Activated CD4-positive, alpha-beta T cell treated with anti-CD3 and anti-CD28 coated beads, Interleukin-2, amount 50 U/mL, for 48 hours (primary cell): ENCODE measurements at places on chromosomes 5 and 9.

DNA sequence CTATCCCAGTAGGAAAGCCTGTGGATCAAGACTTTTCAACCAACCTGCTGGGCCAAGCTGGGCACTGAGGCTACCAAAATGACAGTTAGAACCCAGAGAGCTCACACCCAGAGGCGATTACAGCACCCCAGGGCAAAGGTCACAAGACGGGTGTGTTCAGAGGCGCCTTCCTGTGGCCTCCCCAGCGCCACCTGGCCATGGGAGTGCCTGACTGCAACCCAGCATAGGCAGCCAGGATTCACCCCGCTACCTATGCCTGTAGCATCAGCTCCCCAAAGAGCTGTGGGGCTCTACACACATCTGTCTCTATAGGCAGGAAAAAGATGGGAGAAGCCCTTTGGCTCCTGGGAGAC is 33.5 kb downstream of the PDGFRB start:
- peak; percentile 12 for DNase-seq

- DNase-seq, result no peak
These were observed 132.0 kb downstream of the TRIM32 start for GRCh38 chr9:116819116-116819515.

GRCh38 chr9:107706701-107707427 is 217.3 kb upstream of the KLF4 start:
- no peak for DNase-seq

GRCh38 chr9:108951578-108951977 is 17.4 kb downstream of the ABITRAM start:
- no peak for DNase-seq

DNA sequence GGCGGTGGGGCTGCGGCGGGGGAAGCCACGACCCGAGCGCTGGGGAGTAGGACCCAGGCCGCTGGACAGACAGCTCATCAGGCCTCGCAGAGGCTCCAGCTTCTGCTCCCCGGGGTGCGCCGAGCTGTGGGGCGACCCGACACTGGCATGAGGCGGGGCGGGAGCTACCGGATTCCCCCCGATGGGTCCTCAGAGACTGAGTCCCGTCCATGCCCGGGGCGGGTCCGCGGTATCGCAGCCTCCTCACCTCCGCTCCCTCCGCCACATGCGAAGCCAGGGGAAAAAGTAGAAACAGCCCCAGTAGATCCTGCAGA is 2.6 kb upstream of the CCL27 start:
- DNase-seq, result no peak

DNA sequence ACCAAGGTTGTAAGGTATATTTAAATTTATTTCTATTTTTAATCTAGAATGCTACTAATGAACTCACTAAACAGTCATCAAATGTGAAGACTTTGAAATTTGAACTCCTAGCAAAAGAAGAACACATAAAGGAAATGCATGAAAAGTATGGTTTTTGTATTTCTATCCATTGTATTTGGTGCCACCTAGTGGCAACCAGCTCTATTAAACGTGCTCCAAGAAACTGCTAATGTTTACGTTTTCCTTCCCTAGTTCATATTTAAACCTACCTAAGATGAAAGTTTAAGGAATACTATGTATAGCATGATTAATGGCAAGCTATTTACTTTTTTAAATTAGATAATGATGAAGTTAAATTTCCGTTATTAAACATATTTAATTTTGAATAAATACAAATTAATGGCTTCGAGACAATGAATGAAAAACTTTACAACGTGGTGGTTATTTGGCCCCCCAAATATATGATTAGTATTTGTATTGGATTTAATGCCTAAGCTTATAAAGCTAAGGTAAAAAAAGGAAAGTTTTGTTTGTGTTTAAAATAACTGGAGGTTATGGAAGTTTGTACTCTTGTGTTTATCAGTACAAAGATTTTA is 115.9 kb upstream of the SH3GL2 start:
- DNase-seq, result peak; percentile 9

DNA sequence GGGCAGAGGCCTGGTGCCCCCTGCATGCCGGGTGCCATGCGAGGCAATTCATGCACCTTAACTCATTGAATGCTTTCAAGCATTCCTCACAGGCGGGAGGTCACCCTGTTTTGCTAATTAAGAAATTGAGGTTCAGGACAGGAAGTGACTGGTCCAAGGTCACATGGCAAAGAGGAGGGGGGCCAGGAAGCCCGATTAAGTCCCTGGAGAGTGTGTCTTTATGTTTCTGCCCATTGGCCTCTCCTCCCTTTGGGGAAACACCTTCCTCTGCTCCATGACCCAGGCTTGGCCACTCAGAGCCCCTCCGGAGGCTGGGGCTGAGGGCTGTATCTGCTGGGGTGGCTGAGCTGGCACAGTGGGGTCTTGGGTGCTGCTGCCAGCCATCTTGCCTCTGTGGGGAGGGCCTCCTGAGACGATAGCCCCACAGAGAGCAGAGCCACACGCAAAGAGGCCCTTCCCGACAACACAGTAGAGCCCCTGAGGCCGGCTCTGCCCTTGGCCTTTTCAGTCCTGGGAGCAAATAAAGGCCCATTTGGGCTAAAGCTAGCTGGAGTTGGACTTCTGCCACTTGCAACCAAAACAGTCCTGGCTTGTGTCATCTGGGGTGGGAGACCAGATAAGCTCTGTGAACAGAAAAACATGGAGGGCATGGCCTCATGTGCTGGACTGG is 90.8 kb upstream of the NEURL1B start:
- DNase-seq, result no peak

DNA sequence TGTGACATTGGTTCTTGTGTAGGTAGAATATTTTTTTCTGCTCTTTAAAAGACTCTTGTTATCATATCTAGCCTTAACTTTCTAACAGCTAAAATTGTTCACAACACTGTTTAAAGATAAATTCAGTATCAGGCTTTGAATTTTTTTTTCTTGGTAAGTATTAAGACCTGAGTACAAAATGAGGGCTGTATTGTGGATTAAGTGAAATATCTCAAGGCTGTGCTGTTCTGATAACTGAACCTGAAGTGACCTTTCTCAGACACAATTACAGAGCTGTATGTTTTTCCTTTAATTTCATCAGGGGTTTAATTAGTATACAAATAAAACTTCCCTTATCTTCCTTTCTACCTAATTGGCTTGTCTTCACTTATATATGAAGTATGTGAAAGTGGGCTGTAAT is 290.5 kb downstream of the CCDC171 start:
- no peak for DNase-seq

DNA sequence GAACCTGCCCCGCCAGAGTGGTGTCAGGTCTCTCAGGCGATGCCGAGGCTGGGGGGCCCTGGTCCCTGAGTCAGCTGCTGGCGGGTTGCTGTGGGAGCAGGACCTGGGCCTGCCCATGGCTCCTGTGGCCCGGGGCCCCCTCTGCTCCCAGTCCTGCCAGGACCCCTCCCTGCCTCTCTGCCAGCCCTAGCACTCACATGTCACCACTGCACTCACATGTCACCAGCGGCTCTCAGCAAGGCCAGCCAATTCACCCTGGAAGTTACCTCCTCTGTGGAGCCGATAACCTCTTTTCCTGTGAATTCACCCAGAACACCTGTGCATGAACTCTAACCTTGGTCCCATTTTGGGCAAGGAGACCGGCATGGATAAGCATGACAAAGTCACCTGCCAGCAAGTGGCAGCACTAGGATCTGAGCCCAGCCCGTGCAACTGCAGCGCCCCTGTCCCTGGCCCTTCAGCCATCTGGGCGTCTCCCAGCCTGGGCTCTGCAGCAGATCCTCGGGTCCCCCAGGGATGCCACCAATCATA is 170.2 kb downstream of the GAPVD1 start:
- no peak for DNase-seq

DNA sequence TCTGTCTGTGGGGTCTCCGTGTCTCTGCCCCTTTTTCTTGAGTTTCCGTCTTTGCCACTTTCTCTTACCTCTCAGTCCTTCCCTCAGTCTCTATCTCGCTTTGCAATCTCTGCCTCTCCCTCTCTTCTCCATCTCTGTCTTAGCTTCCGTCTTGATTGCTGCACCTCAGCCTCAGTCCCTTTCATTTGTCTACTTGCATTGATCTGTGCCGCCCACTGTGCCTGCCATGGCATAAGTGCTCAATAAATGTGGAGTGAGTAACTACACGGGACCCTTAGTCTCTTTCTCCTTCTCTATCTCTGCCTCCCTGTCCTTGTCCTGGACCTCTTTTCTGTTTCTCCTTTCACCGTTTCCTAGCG is 6.6 kb downstream of the PCDHGC5 start:
- DNase-seq, result no peak
